ENCODE measurements at places on chromosomes 13 and 19.

GRCh38 chr13:45519493-45519892 lies 54.8 kb downstream of the COG3 start:
- DNase-seq, result no peak

DNA sequence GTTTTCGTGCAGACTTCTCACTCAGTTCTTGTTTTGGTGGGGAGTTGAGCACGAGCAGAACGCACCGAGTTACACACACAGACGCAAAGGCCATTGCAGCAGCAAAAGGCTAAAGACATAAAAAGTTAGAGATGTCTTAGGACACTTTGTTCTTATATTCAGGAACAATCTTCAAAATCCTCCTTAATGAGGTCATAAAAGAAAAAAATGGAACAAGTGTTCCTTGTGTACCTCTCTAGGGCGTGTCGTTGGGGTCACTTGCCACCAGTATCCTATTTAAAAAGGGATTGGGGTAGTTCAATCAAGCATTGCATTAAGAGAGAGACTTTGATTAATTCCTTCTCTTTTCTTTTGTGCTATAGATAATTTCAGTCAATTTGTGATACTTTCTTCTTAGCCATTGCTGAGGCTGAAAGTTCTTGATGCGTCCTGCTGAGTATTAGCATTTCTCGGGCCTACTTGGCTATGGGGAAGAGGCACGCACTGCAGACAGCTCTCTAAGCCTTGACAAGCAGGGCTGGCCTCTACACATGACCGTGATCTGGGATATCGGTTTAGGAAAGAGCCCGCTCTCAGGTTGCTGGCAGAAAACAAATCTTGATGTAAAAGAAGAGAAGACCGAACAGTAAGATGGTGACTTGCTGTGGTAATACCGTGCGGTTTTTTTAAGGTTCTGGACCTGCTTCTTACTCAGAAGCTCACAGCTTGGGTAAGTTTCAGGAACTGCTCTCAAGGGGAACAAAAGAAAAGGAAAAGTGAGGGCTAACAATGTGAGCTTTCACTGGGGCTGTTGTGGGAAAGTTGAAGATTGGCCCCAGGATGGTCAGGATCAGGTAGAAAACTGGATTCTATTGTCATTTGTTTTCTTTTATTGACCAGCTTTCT lies 223.6 kb downstream of the TM9SF2 start:
- no peak for DNase-seq

DNA sequence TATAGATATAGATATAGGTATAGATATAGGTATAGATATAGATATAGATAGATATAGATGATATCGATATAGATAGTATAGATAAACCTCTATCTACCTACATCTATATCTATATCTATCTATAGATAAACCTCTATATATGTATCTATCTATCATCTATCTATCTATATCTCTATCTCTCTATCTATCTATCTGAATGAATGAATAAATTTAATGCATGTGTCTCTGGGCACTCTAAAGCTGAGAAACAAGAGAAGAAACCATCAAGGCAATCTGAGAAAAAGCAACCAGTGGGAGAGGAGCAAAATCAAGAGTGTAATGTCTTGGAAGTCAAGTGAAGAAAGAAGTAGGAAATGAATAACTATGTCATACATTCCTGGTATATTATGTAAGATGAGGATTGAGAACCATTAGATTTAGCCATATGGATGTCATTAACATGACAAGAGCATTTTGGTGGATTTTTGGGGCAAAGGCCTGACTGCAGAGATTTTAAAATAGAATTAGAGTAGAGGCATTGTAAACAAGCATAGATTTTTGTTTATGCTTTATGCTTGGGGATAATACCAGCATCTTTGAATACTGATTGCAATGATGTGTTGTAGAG lies 1262.7 kb upstream of the MIR17HG start:
- DNase-seq, result no peak

DNA sequence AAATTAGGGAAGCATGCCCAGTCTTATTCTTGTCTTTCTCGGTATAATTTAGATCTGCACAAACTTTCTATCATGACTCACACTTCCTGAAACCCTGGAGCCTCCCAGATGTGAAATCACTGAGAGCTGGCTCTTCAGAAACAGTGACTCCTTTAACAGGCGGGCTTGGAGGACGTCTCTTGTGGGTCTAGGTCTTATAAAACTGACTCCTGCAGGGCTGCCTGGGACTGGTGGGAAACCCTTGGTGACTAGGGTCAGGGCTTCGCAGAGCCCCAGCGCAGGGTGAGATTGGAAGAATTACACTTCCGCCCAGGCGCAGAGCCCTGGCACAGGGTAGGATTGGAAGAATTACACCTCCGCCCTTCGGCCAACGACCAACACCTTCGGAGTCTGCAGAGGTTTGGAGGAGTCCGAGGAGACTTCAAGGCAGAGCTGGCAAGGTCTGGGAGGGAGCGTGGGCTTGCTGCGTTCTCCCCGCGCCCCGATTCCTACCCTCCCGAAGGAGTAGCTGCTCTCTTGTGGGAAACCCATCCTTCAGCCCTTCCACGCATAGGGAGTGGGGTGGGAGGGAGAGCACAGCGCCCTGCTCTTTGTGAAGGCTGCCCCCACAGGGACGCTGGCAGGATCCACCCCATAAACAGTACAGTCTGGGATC lies 43.4 kb upstream of the MAP3K10 start:
- peak; percentile 59 for DNase-seq

- DNase-seq, result no peak
These were observed 12.2 kb upstream of the CACNG6 start for GRCh38 chr19:53978975-53979801.

- DNase-seq, result no peak
These were observed 2.6 kb upstream of the NAT14 start for GRCh38 chr19:55482156-55482961.
